ENCODE measurements at places on chromosomes 6 and 20. TPM values are rescaled to one million over a fixed set of nuclear protein-coding genes. Genes with fewer than 3 reads are reported as not detected.

DNA sequence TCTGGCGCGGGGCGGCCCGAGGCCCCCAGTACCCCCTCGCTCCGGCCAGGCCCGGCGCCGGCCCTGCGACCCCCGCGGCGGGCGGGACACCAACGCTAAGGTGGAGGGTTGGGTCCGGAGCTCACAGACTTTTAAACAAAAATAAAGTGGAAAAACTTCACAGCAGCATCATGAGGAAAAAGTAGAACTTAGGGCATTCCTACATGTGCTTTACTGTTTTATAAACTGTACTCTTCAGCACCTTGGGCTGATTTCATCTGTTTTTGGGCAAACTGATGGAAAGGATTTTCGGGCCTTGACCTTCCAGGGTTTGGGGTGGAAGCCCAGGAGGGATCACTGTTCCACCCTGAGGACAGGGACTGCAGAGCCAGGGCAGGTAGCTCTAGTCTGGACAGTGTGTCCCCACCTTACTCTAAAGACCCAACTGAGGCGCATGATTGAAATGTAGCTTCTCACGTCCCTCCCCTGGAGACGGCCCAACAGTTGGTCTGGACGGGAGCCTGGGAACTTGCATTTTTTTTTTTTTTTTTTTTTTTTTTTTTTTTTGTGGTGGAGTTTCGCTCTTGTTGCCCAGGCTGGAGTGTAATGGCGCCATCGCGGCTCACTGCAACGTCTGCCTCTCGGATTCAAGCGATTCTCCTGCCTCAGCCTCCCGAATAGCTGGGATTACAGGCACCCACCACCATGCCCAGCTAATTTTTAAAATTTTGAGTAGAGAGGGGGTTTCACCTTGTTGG is 740 bp downstream of the NELFCD start:
- no peak for DNase-seq

DNA sequence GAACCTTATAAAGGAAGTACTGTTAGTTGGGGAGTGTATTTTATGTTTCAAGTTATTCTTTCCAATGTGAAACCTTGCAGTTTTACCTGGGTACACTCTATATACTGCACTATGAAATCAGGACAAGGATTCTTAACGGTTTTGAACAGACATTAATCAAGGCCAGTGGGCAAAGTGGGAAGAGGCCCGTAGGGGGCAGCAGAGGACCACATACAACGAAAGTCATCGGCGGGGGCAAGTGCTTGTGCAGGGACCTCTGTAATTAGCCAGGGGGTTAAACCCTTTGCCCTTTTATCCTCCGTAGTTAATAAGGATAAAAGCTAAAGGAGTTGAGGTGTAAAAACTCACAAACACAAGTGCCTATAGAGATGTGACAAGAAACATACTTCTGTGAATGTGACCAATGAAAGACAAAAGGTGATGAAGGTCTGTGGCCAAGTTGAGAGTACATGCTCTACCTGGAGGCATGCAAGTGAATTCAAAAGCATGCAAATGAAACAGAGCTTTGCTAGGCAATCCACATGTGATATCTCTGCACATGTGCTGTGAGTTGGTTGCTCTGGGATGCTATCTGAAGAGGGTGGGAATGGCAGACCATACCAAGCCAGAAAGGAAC is 392.7 kb upstream of the MAN1A1 start:
- DNase-seq, result peak; percentile 26

DNA sequence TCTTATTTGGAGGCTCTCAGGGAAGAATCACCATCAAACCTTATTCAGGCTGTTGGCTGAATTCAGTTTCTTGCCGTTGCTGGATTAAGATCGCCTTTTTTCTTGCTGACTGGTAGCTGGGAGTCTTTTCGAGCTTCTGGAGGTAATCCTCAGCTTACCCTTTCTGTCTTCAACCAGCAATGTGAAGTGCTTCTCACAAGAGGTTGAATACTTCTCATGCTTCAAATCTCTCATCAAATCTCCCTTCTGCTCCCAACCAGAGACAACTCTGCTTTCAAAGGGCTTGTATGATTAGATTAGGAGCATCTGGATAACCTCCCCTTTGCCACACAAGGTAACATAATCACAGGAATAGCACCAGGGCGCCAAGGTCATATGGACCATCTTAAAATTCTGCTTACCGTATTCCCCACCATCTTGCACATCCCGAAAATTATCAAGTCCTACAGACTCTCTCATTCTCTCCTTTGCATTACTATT is 137.2 kb downstream of the MOXD1 start:
- DNase-seq, result no peak

The ENPP5 gene
- 0.19 TPM for total RNA-seq

DNA sequence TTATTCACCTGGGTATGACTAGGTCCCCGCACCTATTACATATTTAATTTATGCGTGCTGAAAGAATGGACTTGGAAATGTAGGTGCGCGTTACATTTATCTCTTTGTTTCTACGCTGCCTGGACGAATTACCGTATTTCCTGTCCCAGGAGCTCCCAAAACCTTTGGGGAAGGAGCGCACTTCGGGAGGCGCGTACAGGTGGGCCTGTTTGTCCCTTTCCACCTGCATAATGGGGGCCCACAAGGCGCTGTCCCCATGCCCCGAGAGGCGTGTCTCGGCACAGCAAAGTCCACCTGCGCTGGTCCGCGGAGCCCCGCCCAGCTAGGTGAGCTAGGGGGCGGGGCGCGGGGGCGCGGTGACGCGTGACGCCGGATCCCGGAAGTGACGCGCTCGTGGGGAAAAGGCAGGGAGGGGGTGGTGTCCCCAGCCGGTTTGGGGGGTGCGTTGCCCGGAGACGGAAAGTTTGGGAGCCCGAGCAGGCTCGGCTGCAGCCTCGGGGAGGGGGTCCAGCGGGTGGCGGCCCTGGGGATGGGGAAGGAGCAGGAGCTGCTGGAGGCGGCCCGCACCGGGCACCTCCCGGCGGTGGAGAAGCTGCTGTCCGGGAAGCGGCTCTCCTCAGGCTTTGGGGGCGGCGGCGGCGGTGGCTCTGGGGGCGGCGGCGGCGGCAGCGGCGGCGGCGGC is at the start of gene ANKS1A:
ANKS1A (plus strand) TSS at position 382 of the 682 bp plus-strand sequence; CDS start at position 530, 148 bp downstream.
- DNase-seq, result peak; percentile 86

DNA sequence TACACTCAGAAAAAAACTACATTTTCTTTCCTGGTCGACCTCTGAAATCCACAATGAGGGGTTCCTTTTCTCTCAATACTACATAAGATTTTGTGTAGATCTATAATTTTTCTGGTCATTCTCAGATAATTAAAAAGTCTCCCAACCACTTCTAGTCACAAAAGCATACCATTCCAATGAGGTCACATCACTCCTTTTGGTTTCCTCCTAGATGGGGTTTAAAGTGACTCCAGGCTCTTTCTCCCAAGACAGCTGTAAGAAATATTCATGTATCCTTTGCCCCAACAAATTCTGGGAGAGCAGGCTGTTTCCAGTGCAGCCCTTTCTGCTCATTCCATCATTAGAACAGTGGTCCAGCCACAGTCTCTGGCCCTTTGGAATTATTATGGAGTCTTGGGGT is 43.1 kb upstream of the BEND6 start:
- no peak for DNase-seq

The ARMC12 gene
- total RNA-seq, result 1.9 TPM

- no peak for DNase-seq
Measured at GRCh38 chr6:40816601-40817000, 222.4 kb downstream of the UNC5CL start.

GRCh38 chr6:34680802-34681515 is 15.6 kb downstream of the ILRUN start:
- DNase-seq, result no peak

The BNIP5 gene
- total RNA-seq, result not detected

GRCh38 chr6:85406641-85407075 is 43.2 kb upstream of the NT5E start:
- no peak for DNase-seq

GRCh38 chr20:50258790-50259483 is 68.3 kb downstream of the CEBPB start:
- no peak for DNase-seq

The MDFI gene
- not detected for total RNA-seq

GRCh38 chr6:114588726-114589125 is 245.9 kb upstream of the HS3ST5 start:
- DNase-seq, result no peak

The RHAG gene
- not detected for total RNA-seq

DNA sequence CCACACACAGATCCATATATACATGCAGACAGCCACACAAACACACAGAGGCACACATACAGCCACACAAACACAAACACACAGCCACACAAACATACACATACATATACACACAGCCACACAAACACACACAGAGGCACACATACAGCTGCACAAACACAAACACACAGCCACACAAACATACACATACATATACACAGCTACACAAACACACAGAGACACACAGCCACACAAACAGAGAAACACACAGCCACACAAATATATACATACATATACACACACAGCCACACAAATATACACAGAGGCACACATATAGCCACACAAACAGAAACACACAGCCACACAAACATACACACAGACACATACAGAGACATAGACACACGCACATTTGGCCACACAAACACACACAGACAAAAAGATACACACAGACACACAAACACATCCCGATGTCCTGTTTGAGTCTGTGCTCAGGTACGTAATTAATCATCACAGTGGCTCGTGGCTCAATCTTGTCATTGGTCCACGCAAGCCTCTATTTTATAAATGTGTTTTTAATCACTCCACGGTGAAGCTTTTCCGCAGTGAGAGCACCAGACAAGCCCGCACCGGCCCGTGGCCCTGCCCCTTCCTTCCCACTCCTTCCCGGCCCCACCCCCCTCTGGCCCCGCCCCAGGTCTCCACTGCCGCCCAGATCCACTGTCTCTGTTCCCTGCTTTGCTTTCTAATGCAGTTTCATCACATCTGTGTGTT is 135.3 kb downstream of the CDH4 start:
- no peak for DNase-seq

The FOXS1 gene
- not detected for total RNA-seq

DNA sequence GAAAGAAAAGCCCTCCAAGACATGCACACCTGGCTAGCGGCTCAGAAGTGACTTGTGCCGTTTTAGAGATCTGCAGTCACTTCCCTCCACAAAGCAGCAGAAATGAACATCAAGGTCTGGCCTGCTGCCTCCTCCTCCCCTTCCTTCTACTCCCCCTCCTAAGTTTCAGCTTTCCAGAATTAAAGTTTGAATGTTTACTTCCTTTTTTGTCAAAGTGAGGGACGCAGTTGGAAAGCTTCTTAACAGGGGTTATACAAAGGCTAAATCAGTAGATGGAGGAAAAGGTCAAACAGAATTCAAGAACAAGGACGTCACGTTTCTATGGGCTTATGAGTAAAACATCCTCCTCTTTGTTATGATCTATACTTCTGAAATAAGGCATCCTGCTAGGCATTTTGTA is 227.7 kb downstream of the SLC35F1 start:
- no peak for DNase-seq

The DST gene
- 5.9 TPM for total RNA-seq

- no peak for DNase-seq
Measured at GRCh38 chr6:152685819-152686218, 11.9 kb upstream of the MYCT1 start.

DNA sequence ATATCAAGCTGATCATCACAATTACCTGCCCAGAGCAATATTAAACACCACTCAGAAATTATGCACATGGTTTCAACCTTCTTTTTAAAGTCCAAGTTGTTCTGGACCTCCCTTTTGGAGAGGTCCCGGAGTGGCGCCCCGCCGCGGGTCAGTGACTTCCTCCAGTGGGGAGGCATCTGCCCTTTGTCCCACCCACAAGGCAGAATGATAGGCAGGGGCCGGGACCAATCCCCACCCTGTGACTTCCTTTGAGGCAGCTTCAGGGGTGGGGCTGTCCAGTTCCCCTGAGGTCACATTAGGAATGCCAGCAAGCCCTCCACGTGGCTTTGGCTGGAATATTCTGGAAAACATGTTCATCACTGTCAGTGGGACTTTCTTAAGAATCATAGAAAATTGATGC is 207.0 kb downstream of the ANKRD60 start:
- no peak for DNase-seq

DNA sequence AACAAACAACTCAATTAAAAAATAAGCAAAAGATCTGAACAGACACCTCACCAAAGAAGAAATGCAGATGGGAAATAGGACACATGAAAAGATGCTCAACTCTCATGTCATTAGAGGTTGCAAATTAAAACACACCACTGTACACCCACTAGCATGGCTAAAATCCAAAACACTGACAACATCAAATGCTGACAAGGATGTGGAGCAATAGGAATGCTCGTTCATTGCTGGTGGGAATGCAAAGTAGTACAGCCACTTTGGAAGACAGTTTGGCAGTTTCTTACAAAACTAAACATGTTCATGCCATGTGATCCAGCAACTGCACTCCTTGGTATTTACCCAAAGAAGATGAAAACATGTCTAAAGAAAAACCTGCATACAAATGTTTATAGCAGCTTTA is 47.2 kb downstream of the CDK19 start:
- DNase-seq, result no peak

GRCh38 chr6:53090576-53090975 is 25.4 kb downstream of the FBXO9 start:
- no peak for DNase-seq

DNA sequence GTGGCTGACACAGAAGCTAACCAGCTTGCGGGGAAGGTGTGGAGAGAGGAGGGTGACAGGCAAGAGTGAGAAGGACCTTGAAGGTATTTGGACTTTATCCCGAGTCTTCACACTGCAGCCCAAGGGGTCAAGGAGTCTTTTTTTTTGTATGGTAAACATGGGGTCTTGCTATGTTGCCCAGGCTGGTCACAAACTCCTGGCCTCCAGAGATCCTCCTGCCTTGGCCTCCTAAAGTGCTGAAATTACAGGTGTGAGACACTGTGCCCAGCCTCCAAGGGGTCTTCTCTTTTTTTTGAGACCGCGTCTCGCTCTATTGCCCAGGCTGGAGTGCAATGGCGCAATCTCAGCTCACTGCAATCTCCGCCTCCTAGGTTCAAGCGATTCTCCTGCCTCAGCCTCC is 9.2 kb downstream of the SOX12 start:
- no peak for DNase-seq

- no peak for DNase-seq
Measured at GRCh38 chr20:14568225-14568624, 230.8 kb upstream of the FLRT3 start.

The CLVS2 gene
- total RNA-seq, result not detected

GRCh38 chr20:18589941-18590674 is 2.3 kb downstream of the DTD1 start:
- no peak for DNase-seq

DNA sequence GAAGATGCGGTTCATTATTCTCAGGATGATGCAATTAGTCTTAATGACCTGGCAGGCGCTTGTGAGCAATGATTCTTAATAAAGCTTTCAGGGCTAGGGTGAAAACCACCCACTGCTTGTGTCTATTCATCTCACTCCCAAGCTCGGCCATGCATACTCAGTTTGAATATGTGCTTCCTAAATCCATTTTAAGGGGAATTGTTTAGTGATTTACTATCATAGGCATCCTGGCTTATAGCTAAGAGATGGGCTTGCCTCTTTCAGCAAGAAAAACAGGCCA is 141.1 kb upstream of the SLC24A3 start:
- no peak for DNase-seq

DNA sequence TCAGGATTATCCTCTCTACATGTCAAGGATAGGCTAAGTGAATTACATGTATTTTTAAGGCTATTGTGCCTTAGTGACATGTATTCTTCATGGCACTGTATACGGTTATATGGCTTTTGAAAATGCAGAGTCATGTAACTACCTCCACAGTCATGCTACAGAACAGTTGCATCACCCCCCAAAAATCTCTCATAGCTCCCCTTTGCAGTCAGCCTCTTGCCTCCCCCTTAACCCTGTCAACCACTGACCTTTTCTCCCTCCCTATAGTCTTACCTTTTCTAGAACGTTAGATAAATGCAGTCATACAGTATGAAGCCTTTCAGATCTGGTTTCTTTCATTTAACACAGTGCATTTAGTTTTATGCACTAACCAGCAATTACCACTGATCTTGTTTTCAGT is 10.3 kb upstream of the RNF24 start:
- DNase-seq, result no peak

The CD40 gene
- total RNA-seq, result 1.2 TPM

All from CD4-positive, alpha-beta T cell (primary cell).